Thyroid gland (tissue), 4 donors: ENCODE measurements at places on chromosomes 2 and 18. TPM values are rescaled to one million over a fixed set of nuclear protein-coding genes. Genes with fewer than 3 reads are reported as not detected.

The TBR1 gene
- 0.11 TPM for total RNA-seq

The LINC00305 gene
- total RNA-seq = not detected

The COPS7B gene
- 45.1 TPM for total RNA-seq

The CPS1 gene
- 3.9 TPM for total RNA-seq

The IL1RL2 gene
- 6.2 TPM for total RNA-seq

The NXPH2 gene
- total RNA-seq = not detected

The CPLX4 gene
- not detected for total RNA-seq

DNA sequence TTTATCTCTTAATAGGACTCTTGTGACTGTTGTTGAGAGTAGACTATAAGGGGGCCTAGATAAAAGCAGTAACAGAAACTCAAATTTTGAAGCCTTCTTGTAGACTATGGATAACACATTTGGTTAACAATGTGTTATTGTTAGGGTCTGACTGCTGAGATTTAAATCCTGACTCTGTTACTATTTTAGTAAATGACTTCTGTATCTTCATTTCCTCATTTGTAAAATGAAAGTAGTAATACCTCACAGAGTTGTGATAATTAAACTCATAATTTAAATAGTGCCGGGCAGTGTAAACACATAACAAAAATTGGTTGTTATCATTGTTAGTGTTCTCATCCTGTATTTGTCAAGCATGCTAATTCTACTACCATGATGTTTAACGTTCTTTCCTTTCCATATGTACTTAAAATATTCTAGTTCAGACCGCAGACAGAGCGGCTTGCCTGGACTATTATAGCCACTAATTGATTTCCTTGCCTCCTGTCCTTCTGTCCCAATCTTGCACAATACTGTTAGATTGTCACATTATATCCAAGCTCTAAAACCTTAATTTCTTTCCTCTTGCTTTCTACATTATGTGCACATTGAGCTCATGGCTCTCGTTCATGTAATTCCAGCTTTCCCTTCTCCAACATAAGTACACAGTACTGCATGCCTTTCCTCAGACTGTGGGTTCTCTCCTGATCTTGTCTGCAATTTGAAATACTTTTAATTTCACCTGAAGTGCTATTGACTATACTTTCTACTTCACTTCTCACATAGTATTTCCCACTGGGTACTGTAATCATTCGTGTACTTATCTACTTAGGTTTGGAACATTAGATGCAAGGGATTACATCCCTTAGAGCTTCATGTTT is 48.4 kb downstream of the RBBP8 start:
- no peak overlapping the region for H3K27ac ChIP-seq
- no peak overlapping the region for H3K4me3 ChIP-seq
- no peaks in the 10 kb centered on the region for H3K27me3 ChIP-seq
- H3K4me1 ChIP-seq = peaks cover 15% of the 10 kb centered on the region

- H3K4me1 ChIP-seq = no peaks in the 10 kb centered on the region
- H3K36me3 ChIP-seq = no peaks in the 10 kb centered on the region
- H3K27ac ChIP-seq = no peak overlapping the region
- H3K27me3 ChIP-seq = no peaks in the 10 kb centered on the region
- no peak overlapping the region for H3K4me3 ChIP-seq
These were observed 62.3 kb upstream of the GREB1L start for GRCh38 chr18:21179590-21180220.

GRCh38 chr18:2906704-2907549 is 60.1 kb downstream of the EMILIN2 start:
- H3K4me3 ChIP-seq = peak overlapping the region; percentile 48
- no peaks in the 10 kb centered on the region for H3K36me3 ChIP-seq
- peak overlapping the region; percentile 64 for H3K27ac ChIP-seq
- H3K4me1 ChIP-seq = no peaks in the 10 kb centered on the region
- DNase-seq = peak; percentile 58
- H3K27me3 ChIP-seq = no peaks in the 10 kb centered on the region

- H3K27ac ChIP-seq = no peak overlapping the region
- no peaks in the 10 kb centered on the region for H3K36me3 ChIP-seq
- no peaks in the 10 kb centered on the region for H3K27me3 ChIP-seq
These were observed 37.9 kb downstream of the EHD3 start for GRCh38 chr2:31271851-31272267.

DNA sequence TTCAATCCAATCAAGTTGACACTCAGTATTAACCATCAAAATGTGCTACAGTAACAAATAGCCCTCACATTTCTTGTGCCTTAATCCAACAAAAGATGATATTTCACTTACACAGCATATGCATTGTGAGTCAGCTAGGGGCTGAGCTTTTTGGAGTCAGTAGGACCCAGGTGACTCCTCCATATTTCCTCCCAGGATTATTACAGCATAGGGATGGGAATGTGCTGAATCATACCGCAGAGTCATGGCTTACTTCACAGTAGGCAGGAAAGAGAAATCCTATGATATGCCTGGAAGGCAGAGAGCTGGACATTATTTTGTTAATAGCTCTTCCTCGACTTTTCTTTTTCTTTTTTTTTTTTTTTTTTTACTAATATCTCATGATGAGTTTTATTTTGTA is 153.3 kb downstream of the TMEM182 start:
- H3K4me3 ChIP-seq = no peak overlapping the region
- H3K27me3 ChIP-seq = no peaks in the 10 kb centered on the region
- H3K27ac ChIP-seq = no peak overlapping the region

DNA sequence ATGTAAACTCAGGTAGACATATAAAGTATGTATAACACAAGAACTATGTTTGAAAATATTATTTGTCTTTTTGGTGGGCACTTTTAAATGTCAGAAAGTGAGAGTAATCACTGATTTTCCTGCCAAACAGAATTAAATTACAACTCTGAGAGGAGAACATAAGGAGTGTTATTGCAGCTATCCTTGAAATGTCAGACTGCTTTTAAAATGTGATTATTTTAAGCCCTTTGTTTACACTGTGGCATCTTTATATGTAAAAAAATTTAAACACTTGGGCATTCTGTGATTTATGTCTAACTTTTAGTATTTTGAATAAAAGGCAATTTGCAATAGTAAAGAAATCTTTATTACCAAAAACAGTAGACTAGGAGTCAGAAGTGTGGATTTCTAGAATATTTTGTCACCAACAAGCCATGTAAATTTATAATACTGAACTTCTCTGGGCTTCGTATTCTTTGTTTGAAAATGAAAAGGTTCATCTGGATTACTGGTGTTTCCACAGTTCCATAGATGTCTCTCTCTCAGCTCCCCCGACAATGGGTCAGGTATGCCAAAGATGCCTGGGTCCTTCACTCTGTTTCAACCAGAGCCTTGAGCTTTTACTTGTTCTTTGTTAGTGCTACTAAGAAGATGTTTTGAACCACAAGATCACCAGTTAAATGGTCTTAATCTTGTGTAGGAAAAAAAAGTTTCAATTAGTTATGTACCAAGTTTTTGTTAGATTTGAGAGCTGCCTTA is 38.8 kb downstream of the GULP1 start:
- H3K27me3 ChIP-seq = no peaks in the 10 kb centered on the region
- H3K4me1 ChIP-seq = peaks cover 6% of the 10 kb centered on the region
- no peak for DNase-seq
- no peak overlapping the region for H3K27ac ChIP-seq
- H3K36me3 ChIP-seq = no peaks in the 10 kb centered on the region

GRCh38 chr18:79553696-79554095 is 125.9 kb upstream of the CTDP1 start:
- H3K27me3 ChIP-seq = no peaks in the 10 kb centered on the region
- no peak overlapping the region for H3K4me3 ChIP-seq
- no peaks in the 10 kb centered on the region for H3K36me3 ChIP-seq

DNA sequence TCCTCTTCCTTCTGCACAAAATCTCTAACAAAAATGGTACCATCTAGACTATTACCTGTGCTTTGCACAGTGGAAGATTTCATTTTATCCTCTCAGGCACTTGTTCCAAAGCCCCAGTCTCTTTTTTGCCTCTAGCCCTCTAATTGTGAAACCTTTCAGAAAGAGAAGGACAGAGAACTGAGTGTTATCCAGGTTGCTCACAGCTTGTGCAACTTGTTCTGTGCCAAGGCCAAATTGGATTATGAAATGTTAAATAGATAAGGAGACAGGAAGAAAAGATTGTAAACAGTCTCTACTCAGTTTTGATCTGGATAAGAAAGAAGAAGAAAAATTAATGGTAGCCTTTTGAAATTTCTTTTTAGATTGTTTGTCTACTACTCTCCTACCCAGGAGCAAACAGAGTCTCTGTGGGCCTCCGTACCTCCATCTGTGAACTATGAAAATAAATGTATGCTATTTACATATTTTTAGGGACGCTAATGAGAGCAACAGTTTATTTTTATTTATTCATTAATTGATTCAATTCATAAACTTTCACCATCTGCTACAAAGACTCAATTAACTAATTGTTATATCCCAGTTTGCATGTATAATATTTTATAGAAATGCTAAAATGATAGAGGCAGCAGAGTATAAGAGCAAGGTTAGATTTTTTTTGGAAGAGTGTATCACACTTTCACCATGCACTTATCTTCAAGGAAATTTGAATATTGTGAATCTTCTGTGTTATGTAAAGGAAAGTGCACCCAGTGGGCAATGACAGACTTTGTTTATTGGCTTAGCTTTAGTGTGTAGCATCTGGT is 339.0 kb upstream of the ETAA1 start:
- no peaks in the 10 kb centered on the region for H3K27me3 ChIP-seq
- H3K36me3 ChIP-seq = no peaks in the 10 kb centered on the region
- no peak overlapping the region for H3K27ac ChIP-seq
- H3K4me1 ChIP-seq = no peaks in the 10 kb centered on the region

DNA sequence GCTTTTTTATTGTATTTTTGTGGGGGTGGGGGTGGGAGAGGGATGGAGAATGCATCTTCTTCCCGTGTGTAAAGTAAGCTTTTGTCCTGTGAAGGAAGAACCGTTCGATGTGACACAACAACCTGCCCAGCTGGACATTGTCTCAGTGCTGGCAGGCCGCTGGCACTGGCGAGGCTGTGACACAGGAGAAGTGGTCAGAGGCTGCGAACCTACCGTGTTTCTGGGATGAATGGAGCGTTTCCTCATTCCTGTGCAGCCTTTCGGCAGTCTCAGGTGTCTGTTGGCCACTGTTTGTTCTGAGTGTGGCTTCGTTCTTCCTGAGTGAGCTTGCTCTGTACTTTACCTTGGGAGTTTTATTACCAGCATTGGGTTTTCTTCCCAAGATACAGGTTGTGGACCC is 8.0 kb downstream of the RAMP1 start:
- H3K27me3 ChIP-seq = no peaks in the 10 kb centered on the region
- DNase-seq = no peak
- no peaks in the 10 kb centered on the region for H3K36me3 ChIP-seq

GRCh38 chr2:15912203-15912602 is 28.1 kb upstream of the MYCN start:
- H3K4me1 ChIP-seq = peaks cover 48% of the 10 kb centered on the region
- H3K27me3 ChIP-seq = no peaks in the 10 kb centered on the region
- no peak overlapping the region for H3K4me3 ChIP-seq
- peak overlapping the region; percentile 88 for H3K27ac ChIP-seq
- DNase-seq = peak; percentile 64
- no peaks in the 10 kb centered on the region for H3K36me3 ChIP-seq

DNA sequence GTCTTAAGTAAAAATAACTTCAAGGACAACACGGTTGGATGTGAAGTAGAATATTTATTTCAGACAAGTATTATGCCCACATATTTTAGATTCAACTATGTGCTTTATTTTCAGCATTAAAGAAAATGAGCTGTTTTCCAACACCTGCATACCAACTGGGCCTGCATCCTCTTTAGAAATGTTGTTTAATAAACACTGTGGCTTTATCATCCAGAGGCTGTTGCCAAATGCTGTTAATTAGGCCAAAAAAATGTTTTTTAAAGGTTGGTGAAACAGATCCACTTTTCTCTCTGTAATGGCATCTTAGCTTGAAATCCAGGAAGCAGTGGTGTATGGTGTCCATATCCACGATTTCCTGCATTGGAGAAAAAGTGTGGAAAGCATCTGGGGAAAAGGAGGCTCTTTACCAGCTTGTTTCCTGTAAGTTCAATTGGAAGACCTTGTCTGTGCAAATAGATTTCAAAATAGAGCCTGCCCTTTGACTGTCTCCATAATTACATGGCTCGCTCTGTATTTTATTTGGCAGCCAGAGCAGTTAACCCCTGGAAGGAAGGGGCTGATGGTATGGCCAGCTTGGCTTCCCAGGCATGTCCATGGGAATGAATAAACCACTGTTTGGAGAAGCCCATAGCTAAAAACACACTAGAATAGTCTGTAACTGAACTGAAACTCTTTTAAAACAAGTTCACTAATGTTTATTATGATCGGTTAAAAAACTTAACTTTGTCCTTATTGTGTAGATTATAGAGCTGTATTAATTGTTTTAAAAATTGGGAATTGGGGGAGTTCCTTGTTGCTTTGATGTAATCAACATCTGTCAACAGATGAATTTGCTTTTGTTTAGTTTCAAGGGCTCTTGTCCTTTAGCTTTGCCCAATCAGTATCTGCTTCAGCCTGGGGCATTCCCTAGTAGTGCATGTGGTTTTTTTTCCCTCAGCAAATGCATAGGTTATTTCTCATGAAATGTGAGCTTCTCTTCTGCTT is 33.0 kb upstream of the DLX1 start:
- no peak overlapping the region for H3K27ac ChIP-seq
- no peaks in the 10 kb centered on the region for H3K27me3 ChIP-seq
- H3K36me3 ChIP-seq = no peaks in the 10 kb centered on the region
- no peak for DNase-seq
- no peak overlapping the region for H3K4me3 ChIP-seq
- H3K4me1 ChIP-seq = no peaks in the 10 kb centered on the region

GRCh38 chr2:85921659-85922058 is 32.9 kb upstream of the ST3GAL5 start:
- peak overlapping the region; percentile 54 for H3K27ac ChIP-seq
- DNase-seq = no peak
- H3K4me3 ChIP-seq = no peak overlapping the region
- peaks cover 29% of the 10 kb centered on the region for H3K4me1 ChIP-seq
- H3K36me3 ChIP-seq = peaks cover 4% of the 10 kb centered on the region

DNA sequence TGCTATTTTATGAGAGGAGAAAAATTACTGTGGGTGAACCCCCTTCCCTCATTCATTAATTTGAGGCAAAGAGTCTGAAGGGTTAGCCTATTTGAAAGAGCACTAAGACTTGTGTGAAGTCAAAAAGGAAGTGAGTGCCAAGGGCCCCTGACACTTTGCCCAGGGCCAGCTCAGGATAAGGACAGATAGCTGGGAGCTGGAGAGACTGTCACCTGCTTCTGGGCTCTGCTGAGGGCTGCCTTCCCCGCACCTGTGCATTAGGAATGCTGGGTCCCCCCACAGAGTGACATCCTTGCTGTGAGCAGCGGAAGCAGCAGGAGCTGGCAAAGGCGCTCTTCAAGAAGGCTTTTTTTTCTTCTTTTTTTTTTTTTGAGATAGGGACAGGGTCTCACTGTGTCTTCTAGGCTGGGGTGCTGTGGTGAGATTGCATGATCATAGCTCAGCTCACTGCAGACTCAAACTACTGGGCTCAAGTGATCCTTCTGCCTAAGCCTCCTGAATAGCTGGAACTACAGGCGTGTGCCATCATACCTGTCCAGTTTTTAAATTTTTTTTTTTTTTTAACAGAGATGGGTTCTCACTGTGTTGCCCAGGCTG is 148.3 kb downstream of the AQP4 start:
- peaks cover 3% of the 10 kb centered on the region for H3K4me1 ChIP-seq
- no peak overlapping the region for H3K27ac ChIP-seq
- DNase-seq = no peak
- no peak overlapping the region for H3K4me3 ChIP-seq
- H3K36me3 ChIP-seq = no peaks in the 10 kb centered on the region
